ENCODE measurements at places on chromosomes 2 and 18.

DNA sequence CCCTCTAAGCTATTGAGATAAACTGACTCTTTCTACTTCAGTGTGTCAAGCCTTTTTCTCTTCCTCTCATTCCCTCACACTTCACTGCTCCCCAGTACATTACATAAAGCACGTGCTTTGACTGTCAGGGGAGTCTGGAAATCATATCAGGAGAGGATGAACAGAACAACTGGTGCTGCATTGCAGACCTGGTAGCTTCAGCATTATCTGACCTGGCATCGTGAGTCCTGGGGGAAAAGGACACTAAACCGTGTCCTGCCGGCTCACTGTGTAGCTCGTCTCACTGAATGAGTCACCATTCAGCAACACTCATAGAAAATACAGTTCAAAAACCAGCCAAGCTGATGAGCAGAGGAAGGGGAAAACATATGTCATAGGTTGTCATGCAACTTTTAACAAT is 108.5 kb upstream of the UNC80 start:
- no peak for DNase-seq

- DNase-seq, result no peak
Observed at GRCh38 chr2:3517948-3518495, 1.3 kb downstream of the ADI1 start.

DNA sequence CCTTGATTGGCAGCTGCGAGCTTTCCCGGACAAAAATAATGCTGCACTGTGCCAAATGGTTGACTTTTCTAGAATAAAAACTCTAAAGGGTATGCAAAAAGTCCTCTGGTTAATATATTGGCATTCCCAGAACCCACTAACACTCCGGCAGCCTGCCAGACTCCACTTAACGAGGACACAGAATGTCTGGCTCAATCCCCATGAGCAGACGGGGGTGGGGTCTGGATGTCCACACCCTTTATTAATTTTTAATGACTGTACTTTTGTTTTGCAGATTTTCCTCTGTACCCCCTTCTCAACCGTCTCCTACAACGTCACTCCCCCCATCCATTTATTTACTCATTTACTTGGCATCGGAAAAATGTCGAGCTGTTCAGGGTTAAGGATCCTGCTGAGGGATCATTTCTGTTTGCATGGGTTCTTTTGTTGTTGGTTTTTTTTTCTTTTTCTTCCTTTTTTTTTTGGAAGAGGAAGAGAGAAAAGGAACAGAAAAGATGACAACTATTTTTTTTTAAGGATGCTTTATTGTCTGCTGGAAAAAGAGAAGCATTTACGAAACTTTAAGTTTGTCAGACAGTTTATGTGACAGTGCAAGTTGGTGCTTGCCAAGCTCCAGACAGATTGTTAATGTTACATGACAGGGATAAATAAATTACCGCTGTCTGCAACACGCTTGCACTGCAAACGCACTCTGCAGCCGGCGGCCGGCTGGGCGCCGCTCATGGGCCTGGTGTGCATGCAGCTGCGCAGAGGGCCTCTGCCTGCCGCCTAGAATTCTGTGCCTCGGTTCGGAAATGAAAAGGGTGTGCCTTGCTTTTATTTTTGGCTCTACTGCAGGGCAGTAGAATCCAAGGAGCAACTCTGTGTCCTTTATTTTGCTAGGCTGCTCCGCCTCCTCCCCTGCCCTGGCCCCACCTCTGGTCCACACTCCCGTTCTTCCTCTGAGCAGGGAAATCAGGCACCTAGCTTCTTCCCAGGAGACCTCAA is 3.6 kb downstream of the LDLRAD4 start:
- DNase-seq, result no peak

DNA sequence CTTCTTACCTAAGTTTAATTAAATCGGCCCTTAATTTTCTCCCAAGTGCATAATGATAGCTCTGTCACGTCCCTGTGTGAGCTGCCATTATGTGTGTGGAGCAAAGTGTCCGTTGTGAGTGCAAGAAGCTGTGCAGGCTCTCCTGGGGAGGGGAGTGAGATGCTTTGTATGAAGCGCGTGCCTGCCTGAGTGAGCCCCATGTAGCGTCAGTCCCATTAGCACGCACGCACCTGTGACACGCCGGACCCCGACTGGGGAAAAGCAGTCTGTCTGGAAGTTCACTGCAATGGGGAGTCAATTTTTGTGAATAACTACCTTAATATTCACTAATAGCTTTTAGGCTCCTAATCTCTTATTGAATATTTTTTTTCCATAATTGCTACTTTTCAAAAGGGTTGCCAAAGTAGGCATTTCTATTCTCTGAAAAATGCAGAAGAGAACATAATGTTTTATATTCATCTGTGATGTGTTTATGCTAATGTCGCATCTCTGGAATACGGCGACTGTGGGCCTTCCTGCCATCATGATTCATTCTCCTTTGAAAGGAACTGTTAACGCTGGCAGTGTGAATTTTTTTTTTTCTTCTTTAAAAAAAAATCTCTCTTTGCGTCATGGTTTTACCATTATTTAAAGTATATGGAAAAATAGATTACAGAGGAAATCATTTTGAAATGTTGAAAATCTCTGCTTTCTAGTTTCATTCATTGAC is 157.7 kb downstream of the COL4A4 start:
- no peak for DNase-seq

GRCh38 chr2:88959480-88960204 is 268.2 kb downstream of the RPIA start:
- no peak for DNase-seq

All from central memory CD4-positive, alpha-beta T cell (primary cell).